ENCODE measurements at places on chromosomes 7 and 10. TPM values are rescaled to one million over a fixed set of nuclear protein-coding genes. Genes with fewer than 3 reads are reported as not detected.

Gene SDK1
- 0.18 TPM for total RNA-seq

Gene GOLGA7B
- total RNA-seq = under 0.01 TPM

- DNase-seq = peak; percentile 3
Measured at GRCh38 chr10:7417103-7417623, 6.3 kb upstream of the SFMBT2 start.

- DNase-seq = no peak
Measured at GRCh38 chr7:151585744-151586393, 66.2 kb upstream of the RHEB start.

- DNase-seq = no peak
Measured at GRCh38 chr10:55897490-55897921, 463.6 kb downstream of the ZWINT start.

Gene PON3
- total RNA-seq = 0.20 TPM

DNA sequence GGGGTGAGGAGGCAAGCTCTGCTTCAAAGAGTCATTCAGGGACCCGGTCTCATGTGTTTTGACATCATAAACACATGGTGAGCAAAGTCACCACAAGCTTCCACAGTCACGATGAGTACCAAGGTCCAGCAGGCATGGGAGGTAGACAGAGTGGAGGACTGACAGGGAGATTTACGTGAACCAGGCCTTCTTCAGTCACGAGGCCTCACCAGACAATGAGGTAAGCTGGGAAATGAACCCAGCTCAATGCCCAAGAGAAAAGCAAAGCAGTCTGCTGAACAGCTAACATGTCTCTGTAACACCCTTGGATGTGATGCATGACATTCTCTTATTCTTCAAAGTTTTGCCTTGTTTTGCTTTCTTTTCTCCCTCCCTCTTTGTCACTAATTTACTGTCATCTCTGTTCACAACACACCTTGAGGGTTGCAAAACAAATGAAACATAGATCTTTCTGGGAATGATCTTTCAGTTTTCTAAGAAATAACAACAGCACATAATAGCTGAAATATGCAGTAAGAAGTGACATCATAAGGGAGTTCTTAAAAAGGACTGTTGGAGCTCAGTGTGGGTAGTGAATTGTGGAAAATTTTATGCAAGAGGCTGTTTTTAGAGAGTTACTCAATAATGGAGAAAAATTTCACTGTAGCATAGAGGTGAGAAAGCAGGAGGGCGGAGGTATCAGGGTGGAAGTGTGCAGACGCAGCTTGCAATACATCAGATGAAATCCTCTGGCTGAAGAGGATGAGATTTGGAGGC lies 9.0 kb downstream of the PPP1R17 start:
- no peak for DNase-seq

- no peak for DNase-seq
Measured at GRCh38 chr7:43076606-43077005, 35.8 kb upstream of the HECW1 start.

Gene SLF2
- 36.7 TPM for total RNA-seq

DNA sequence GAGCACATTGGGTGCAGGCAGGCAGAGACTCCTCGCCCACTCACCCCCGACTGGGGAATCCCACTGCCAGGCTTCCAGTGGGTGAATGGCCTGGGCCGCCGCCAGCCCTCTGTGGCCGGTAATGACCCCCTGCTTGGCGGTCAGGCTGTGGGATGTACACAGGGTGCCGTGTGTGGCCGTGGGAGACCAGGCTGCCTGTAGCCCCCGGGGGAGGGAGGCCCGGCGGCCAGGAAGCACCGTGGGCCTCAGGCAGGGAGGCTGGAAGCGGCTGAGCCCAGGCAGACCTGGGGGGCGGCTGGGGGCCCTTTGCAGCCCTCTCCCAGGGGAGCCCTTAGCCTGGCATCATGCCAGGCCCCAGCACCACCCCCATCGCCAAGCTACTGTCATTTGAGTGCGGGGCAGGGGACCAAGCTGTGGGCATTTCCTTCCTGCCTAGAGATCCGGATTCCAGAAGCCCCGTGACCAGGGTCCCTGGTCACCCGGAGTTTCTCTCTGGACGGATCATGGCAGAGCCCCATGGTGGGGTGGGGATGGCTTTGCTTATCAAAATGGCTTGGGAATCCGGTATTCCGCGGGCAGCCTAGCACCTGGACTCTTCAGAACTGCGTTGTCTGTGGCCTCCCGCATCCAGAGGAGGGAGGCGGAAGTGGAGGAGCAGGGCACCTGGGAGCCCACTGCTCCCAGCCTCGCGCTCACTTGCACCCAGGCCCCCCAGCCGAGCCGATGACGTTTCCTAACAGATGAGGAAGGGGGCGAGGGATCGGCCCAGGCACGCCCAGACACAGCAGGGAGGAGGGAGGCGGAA lies 1.1 kb downstream of the TTYH3 start:
- no peak for DNase-seq

DNA sequence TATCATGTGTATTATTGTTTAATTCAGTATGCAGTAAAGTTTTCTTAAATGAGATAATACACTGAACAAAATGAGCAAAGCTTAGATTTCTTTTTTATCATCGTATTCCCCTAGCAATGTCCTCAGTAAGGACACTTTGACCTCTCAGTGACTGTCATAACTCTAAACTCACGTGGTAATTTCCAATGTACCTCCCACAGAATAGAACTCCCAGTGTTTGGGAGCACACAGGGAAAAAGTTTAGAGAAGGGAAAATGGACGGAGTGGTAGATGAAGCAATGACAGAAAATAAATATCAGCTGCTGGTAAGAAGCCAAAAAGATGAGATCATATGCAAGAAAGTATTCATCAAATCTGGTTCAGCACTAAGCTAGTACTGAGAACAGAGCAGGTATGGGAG lies 758.6 kb upstream of the KCND2 start:
- no peak for DNase-seq

GRCh38 chr10:28940158-28940888 lies 263.0 kb downstream of the BAMBI start:
- no peak for DNase-seq

Gene AGBL3
- total RNA-seq = 1.4 TPM

Gene FKBP6
- not detected for total RNA-seq

DNA sequence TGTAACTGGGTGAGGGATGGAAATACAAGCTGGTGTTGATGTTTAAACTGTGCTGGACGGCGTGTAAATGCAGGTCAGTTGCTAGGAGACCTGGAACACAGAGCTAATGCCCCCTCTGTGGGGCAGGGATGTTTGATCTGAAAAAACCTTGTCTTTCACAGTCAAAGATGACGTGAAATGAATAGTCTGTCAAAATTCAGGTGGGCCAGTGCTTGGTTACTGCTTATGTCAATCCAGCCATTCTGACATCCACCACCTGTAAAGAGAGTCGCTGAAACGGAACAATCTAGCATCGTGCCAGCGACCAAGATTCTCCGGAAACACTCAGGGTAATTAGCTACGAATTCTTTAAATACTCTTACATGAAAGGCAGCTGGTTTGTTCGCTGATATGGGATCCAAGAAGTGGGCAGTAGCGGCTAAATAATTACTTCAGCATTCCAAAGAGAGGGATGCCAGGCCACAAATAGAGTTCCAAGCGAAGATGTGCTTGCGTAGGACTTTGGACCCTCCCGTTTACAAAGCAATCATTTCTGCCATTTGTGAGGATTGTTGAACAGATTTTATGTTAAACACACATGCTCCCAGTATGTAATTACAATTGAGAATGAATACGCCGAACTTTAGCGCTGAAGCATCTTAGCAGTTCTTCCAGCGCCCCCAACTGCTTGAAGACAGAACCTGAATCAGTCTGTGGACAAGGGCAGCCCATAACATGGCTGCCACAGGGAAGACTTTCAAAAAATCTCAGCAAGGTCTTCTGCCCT lies 7.3 kb upstream of the ASB4 start:
- DNase-seq = no peak

DNA sequence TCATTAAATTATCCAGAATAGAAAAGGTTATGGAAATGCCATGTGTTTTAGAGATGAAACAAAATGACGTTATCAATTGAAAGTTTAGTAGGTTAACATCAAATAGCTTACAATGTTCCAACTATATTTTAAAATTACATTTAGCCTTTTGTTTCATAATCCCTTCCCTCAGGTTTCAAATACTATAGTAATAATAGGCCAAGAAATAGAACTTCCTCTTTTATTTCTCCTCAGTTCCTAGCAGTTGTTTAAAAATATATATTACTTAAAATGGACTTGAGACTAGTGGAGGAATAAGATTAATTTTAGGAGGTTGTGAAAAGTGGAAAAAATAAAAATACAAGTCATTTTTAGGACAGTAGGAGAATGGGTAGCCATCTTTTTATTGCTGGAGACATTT lies 16.4 kb upstream of the PDSS1 start:
- no peak for DNase-seq

GRCh38 chr10:113161066-113161465 lies 211.0 kb downstream of the TCF7L2 start:
- DNase-seq = no peak

DNA sequence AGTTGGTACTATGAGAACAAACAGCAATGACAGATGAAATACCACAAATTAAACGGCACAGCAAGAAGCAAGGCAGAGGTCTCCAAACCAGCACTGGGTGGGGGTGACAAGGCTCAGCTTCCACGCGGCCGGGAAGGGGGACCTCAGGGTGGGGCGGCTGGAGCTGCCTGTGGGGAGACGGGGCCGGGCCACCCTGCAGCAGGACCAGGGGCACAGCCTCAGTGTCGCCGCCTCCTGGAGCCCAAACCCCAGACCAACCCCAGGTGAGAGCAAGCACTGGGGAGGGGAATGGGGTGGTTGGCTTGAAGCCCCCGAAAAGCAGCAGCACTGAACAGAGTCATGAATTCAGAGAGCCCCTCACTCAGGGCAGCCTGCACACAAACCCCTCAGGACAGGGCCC lies 49.3 kb upstream of the PRKAR1B start:
- DNase-seq = no peak

All from pulmonary artery endothelial cell (primary cell).